Stimulated activated CD8-positive, alpha-beta memory T cell treated with anti-CD3 and anti-CD28 coated beads, Interleukin-15, amount 100 ng/mL, for 24 hours (primary cell): ENCODE measurements at places on chromosomes 2 and 18.

DNA sequence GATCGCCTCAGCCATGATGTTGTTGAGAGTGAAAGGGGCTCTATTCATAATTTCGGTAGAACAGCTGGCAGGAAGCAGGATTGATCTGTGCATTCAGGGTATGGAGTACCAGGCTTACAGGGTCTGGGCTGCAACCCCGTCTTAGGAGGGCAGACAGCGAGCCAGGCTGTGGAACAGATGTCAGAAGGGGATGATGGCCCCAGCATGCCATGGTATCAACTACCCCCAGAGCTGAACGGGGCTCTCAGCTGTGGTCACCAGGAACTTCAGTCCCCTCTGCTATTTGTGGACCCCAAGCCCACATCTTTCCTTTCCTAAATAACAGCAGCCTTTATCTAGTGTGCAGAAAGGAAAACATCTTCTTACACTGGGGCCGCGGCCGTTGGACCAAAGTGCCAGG is 422.2 kb upstream of the SALL3 start:
- DNase-seq: no peak

DNA sequence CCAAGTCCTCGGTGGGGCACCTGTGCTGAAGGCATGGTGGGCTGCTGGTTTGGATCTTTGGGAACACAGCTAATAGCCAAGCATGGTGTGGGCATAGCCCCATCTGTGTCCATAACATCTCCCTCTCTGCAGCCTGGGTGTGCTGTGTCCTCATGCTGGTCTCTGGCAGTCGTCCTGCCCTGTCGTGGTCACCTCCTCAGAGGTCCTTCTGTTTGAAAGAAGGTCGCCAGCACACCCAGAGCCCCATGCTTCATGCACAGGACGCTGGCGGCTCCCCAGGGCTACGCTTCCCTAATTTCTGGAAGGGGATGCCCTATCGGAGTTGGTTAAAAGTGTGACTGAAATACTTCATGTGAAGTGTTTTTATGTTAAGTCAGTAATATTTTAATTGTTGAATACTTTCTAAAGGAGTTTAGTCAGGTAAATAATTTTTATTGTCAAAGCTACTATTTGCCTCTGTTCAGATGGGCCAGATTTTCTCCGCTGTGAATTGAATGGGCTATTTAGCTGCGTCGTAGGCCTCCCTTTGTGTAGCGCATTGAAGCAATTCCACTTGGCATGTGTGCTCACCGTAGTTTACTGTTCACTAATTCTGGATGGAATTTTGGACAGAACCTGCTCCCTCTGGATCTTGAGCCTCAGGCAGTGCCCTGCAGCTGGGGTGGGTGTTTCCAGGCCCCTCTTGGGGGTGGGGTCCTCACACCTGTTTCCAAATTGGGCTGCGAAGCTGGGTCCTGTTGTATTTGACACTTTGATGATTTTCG is 81.9 kb downstream of the WDSUB1 start:
- DNase-seq: no peak

- DNase-seq: no peak
These were observed 198.5 kb upstream of the GALNT5 start for GRCh38 chr2:157059036-157059435.

GRCh38 chr2:58914733-58915505 is 673.8 kb upstream of the FANCL start:
- DNase-seq: no peak

- DNase-seq: no peak
These were observed 144.1 kb downstream of the NCOA1 start for GRCh38 chr2:24635181-24635580.

DNA sequence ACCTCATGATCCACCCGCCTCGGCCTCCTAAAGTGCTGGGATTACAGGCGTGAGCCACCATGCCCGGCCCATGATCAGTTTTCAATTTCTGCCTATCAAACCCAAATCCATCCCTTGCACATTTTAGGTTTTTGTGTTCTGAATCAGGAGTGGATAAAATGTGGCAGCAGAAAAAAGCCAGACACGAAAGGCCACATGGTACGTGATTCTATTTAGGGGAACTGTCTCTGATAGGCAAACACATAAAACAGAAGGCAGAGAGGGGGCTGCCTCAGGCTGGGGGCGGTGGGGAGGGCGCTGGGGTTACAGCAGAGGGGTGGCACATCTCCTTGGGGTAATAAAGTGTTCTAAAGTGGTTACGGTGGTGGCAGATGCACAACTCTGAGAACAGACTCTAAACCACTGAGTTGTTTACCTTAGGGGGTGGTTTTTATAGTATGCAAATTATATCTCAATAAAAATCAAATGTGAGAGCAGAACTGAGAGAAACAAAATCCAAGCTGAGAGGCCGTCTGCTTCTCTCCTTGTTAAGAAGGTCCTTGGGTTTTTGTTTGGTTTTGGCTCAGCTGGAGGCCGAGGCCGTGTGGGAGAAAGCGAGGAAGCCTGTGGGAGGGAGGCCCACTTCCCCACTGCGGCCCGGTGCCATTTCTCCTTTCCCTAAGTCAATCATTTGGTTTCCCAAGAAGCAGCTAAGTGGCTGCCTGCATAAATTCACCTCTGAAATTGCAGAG is 78.0 kb downstream of the SOWAHC start:
- no peak for DNase-seq
